Activated T-helper 17 cell treated with anti-CD3 and anti-CD28 coated beads, Interleukin-2, amount 50 U/mL, for 72 hours (primary cell): ENCODE measurements at places on chromosomes 16 and 17. TPM values are rescaled to one million over a fixed set of nuclear protein-coding genes. Genes with fewer than 3 reads are reported as not detected.
A peak's percentile ranks its signal among the peaks of the same experiment; 100 is the strongest.

GRCh38 chr16:67088551-67088950, 21.2 kb upstream of the PHAF1 start:
- no peaks in the 10 kb centered on the region for H3K27me3 ChIP-seq
- peak overlapping the region; percentile 67 for H3K27ac ChIP-seq
- no peak for ATAC-seq
- no peak overlapping the region for H3K4me3 ChIP-seq

Gene ASIC2
- total RNA-seq: not detected

Gene MAF
- total RNA-seq: 375 TPM

Gene HNF1B
- not detected for total RNA-seq

Gene SYT17
- total RNA-seq: not detected

Gene KRT27
- not detected for total RNA-seq
